ENCODE measurements at places on chromosomes 1 and 21.

GRCh38 chr1:208248307-208248801 lies 4.2 kb upstream of the PLXNA2 start:
- no peak for DNase-seq

- DNase-seq = peak; percentile 22
Measured at GRCh38 chr1:192575499-192576189, at the start of gene RGS1. Gene RGS1, plus strand, starts transcription at chr1:192575773. Its CDS starts 20 bp downstream, at chr1:192575793.

- no peak for DNase-seq
Measured at GRCh38 chr1:36955016-36955415, 79.3 kb downstream of the GRIK3 start.

DNA sequence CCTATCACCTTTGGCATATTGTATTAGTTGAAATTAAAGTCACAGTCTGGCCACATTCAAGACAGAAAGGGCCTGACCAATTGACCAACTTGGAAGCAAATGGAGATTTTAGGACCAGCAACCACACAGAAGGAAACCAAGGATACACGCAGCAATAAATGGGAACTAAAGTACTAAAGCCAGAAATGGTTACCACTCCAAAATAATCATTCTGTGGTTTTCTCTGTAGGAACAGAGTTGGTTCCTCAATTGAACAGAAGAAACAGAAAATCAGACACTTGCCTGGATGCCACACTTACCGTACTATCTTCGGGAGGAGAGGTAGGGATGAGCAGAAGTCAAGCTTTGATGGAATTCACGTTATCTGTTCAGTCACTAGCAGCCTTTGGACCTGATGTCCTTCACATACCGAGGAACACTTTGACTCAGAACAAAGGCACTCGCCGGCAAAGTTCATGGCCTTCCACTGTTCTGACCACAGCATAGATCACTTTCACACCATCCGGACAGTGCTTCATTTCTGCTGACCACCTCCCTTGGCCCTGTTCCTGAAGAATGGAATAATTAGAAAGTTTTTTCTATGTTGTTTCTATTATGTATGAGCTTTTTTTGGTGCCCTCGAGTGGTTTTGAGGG lies 96.9 kb downstream of the LPAR3 start:
- DNase-seq = no peak

- no peak for DNase-seq
Measured at GRCh38 chr1:163161841-163162240, 40.9 kb downstream of the RGS5 start.

- DNase-seq = peak; percentile 54
Measured at GRCh38 chr1:31760471-31761470, 3.4 kb downstream of the ADGRB2 start.

DNA sequence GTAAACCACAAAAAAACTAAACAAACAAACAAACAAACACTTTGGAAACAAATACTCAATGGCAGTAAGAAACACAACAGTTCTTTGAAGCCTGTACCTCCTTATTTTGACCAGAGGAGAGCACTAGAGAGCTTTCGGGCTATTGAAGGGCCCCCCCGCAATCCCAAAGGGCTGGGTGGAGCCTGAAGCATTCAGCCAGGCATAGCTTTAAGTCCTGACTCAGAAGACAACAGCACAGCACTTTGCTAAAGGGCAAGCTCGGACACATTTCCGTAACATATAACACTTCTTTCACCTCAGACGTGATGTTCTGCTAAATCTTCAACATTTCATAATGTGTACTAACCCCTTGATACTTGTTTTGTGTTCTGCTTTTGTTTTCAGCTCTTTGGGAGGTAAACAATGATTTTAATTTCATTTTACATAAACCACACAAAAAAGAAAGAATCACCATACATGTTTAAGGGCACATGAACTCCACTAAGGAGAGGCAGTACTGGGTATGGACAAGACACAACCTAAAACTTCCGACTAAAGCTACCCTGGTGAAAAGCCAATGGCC lies 9.7 kb upstream of the SHCBP1L start:
- no peak for DNase-seq

GRCh38 chr1:87058343-87058649 lies 143.9 kb downstream of the HS2ST1 start:
- DNase-seq = no peak

DNA sequence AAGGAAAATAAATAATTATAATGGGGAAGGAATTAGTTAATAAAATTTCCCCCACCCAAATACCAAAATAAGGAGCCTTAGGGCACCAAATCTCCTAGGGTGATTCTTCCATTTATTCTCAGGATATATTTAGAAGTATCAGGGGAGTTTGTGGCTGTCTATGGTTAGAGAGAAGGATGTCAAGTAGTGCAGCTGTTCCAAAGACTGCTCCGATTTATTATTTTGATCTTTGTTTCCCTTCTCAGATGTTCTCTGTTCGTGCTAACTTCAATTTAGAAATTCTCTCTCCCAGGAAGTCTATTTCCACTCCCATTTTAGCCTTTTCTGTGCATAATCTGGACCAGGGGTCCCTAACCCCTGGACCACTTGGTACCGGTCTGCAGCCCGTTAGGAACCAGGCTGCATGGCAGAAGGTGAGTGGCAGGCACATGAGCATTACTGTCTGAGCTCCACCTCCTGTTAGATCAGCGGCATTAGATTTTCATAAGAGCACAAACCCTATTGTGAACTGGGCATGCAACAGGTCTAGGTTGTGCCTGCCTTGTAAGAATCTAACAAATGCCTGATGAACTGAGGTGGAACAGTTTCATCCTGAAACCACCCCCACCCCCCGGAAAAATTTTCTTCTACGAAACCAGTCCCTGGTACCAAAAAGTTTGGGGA lies 9.3 kb upstream of the MAST2 start:
- no peak for DNase-seq

DNA sequence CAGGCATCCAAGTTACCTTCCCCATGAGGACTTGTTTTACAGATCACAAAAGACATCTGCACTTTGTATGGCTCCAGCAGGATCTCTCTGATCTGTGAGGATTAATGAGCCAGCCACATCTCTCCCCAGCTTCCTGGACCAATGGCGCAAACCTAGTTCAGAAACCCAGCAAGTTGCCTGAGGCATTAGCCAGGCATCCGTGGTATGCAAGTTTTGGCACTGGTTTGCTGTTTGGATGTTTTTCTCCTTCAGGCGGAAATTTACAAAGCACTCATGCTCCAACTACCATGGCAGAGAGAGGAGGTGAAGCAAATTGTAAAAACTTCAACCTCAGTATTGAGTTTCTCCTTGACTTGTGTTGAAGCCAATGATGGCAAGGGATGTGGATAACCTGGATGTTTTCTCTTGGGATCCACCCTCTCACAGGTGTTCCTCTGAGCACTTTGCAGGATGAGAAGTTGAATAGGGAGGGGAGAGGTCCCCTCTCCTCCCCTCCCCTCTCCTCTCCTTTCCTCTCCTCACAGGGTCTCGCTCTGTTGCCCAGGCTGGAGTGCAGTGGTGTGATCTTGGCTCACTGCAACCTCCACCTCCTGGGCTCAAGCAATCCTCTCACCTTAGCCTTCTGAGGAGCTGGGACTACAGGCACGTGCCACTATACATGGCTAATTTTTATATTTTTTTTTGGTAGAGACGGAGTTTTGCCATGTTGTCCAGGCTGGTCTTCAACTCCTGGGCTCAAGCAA lies 25.6 kb upstream of the ENO1 start:
- no peak for DNase-seq

DNA sequence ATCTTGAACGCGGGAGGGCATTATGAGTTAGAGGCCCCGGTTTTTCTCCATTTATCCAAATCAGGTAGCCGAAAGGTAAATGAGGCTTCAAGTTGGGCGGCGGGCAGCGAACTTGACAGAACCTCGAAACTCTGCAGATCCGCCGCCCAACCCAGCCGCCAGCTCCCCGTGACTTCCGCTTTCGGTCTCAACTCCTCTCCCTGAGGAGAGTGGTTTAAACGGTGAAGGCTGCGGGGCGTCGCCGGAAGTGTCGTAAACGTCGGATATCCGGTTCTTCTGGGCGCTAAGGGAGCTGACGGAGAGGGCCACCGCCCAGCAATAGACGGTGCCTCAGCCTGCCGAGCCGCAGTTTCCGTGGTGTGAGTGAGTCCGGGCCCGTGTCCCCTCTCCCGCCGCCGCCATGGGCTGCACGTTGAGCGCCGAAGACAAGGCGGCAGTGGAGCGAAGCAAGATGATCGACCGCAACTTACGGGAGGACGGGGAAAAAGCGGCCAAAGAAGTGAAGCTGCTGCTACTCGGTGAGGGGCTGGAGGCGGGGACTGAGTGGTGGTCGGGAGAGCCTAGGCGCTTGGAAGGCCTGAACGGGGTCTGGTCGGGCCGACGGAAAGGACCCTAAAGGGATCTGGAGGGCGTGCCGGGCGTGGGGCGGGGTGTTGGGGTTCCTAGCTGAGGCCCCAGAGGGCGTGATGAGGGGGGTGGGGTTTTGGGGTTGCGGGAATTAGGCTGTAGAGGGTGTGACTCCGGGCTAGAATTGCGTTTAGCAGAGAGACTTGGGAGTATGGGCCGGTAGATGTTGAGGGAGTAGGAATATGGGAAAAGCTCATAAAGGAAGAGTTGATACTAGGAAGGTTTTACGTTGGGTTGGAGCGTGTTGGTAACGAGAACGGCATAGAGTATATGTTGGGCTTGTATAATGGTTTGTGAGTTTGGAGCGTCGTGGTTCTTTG lies at the start of gene GNAI3:
GNAI3 (plus strand) TSS at position 295 of the 947 bp plus-strand sequence; CDS start at position 401, 106 bp downstream.
- DNase-seq = peak; percentile 93

Data from activated T-helper 1 cell treated with Interleukin-2 at 50 U/mL for 16 hours (primary cell).